ENCODE measurements at places on chromosomes 11 and 22.

DNA sequence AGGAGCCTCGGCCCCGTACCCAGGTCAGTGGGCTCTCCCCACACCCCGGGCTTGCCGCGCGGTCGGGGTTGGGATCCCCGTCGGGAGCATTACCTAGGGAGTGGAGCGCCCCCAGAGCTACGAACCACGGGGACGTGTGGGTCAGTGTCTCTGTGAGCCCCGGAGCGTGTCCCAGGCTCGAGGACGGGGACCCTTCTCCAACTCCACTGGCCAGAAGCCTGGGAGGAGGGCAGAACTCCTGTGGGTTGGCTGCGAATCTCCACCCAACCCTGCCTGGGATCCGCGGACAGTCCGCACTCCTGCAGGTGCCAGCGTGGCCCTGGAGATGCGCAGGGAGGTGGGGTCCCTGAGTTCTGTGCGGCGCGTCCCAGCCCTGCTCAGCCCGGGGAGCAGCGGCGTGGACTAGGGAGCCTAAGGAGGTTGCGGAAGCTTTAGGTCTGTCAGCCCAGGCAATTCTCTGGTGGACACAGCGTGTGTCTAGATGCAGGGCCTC, 346 bp downstream of the PPFIBP2 start:
- no peak for DNase-seq

DNA sequence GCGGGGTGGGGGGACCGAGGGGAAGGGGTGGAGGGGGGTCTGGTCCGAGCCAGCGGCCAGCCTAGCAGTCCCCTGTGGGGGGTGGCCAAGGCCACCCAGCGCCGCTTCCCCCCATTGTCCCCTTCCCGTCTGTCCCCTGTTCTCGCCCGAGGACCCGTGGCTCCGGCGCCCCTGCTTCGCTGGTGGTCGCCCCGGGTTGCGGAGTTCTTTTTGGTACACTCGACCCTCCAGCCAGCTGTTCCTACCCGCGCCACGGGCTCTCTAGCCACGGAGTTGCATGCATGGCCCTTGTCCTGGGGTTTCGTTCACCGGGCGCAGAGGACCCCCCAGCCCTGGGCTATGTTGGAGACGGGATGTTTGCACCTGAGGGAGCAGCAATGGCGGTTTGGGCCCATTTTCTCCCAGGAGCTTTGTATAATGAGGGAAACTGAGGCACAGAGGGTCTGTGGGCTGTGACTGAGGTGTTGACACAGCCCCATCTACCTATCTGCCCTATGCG, 489 bp downstream of the RNF214 start:
- DNase-seq, result no peak

GRCh38 chr11:11816511-11817314, 25.1 kb upstream of the USP47 start:
- no peak for DNase-seq

DNA sequence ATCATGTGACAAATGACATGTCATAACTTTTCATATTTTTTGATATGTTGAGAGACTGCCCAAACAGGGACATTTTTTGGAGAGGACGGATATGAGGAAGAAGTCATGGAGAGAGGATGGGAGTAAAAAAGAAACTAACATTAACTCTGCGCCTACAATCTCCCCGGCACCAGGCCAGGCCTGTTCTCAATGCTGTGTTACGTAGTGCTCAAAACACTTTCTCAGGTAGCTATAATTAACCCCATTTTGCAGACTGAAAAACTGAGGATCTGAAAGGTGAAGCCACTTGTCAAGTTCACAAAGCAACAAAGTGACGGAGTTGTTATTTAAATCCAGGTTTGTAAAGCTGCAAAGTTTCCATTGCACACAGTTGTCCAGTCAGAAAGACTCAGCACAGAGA, 17.4 kb upstream of the NOX4 start:
- no peak for DNase-seq

DNA sequence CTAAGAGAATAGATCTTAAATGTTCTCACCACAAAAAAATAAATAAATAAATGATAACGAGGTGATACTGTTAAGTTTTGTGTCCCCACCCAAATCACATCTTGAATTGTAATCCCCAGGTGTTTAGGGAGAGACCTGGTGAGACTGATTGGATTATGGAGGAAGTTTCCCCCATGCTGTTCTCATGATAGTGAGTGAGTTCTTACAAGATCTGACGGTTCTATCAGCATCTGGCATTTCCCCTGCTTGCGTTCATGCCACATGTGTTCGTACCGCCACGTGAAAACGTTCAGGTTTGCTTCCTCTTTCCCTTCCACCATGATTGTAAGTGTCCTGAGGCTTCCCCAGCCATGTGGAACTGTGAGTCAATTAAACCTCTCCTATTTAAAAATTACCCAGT, 1514.8 kb upstream of the TENM4 start:
- DNase-seq, result no peak

DNA sequence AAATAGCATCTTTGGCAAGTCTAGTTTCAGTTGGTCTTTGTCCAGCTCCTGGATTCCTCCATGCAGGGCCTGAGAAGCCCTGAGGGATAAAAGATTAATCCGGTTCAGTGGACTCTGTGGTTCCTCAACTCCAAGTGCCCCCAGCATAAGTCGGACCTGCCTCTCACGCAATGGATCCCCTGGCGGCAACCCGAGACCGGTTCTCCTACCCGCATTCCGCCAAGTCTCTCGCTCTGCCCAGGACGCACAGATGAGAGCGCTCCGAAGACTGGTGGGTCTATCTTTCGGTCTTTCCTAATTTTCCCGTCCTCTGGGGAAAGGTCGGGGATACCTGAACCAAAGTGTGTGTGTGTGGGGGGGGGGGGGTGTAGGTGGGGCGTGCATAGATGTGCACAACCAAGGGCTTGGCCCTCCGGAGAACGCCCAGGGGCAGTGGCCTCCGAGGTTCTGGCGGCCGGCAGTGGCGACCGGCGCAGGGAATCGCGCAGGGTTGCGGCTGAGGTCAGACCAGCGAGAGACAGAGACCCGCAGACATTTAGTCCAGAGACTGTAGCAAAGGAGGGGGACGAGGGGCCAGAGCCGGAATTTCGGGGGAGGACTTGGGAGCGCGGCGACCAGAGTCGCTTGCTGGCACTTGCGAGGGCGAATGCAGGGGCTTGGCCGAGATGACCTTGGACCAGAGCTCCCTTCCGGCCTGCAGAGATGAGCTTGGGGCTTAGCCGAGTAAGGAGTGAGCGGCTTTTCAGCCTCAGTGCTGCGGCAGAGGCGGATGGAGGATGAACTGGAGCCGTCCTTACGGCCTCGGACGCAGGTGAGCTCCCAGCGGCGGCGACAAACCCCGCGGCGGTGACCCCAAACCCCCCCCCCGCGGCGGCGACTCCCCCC, 712 bp upstream of the SLC2A11 start:
- DNase-seq, result no peak
